Stimulated activated CD4-positive, alpha-beta T cell treated with anti-CD3 and anti-CD28 coated beads, Interleukin-12 subunit alpha, Interleukin-12 subunit beta, amount 100 ng/mL, for 24 hours (primary cell): ENCODE measurements at places on chromosomes 13 and 19.

- DNase-seq: no peak
These were observed 858 bp upstream of the PPP6R1 start for GRCh38 chr19:55259540-55260210.

DNA sequence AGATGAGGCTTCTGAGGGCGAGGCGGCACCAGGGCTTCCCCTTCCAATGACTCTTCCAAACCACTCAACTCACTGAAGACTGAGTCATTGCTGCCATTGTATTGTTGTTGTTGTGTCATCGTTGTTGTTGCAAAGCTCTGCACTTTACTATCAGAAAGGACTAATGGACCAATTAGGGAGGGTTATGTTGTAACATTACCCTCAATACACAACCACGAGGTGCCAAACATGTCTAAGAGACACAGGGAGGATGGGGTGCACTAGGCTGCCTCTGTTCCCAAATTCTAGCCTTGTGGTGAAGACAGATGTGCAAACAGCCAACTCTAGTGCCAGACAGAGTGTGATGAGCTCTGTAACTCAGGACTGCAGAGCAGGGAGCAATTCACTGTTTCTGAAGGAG is 1075.2 kb downstream of the UQCRFS1 start:
- no peak for DNase-seq

- DNase-seq: no peak
These were observed 197.0 kb downstream of the MZT1 start for GRCh38 chr13:72530471-72530870.

DNA sequence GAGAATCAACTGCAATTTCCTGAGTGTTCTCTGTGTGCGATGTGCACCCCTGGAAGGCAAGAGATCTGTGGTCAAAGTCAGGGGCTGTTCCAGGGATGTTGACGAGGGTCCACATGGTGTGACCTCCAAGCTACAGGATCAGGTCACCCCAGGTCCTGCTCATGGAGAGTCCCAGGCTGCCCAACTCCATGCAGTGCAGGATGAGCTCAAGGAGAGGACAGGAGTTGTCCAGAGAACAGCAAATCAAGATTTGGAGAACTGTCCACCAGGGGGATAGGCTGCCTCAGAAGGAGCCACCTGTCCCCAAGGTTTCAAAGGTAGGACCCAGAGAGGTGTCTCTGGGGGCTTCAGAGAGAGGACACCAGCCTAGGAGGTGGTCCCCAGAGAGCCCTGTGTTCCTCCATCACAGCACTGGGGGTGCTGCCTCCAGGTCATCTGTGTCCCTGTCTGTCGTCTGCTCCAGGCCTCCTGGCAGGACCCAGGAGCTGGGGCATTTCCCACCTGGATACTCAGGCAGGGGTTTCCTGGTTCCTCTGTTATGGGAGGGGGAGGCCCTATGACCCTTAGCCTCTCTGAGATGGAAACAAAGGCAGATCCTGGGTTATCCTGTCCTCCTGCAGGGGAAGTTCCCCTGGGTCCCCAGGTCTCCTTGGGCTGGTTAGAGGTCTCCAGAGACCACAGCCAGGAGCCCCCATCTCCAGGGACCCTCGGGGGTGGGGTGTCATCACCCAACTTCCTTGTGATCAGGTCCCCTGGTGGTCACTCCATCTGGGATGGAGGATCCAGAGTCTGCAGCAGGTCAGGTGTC is 2.1 kb upstream of the CEACAM7 start:
- DNase-seq: no peak
